ENCODE measurements at places on chromosomes 2 and 18.

GRCh38 chr2:231573096-231573495 lies 19.6 kb upstream of the TEX44 start:
- DNase-seq = no peak

GRCh38 chr18:62438402-62438801 lies 84.4 kb upstream of the ZCCHC2 start:
- DNase-seq = no peak

- no peak for DNase-seq
These were observed 20.9 kb upstream of the SLC35F5 start for GRCh38 chr2:113777371-113777770.

DNA sequence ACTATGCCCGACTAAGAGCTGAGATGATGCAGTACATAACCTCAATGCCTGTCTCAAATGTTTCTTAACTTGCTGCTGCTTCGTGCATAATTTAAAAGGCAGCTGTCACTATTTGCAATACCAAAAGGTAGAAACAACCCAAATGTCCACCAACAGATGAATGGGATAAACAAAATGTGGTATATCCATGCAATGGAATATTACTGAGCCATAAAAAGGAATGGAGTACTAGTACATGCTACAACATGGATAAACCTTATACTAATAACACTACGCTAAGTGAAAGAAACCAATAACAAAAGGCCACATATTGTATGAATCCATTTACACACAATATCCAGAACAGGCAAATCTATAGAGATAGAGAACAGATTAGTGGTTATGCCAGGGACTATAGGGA lies 13.0 kb upstream of the DGKD start:
- DNase-seq = no peak

GRCh38 chr2:228417956-228418355 lies 236.5 kb upstream of the SPHKAP start:
- no peak for DNase-seq

DNA sequence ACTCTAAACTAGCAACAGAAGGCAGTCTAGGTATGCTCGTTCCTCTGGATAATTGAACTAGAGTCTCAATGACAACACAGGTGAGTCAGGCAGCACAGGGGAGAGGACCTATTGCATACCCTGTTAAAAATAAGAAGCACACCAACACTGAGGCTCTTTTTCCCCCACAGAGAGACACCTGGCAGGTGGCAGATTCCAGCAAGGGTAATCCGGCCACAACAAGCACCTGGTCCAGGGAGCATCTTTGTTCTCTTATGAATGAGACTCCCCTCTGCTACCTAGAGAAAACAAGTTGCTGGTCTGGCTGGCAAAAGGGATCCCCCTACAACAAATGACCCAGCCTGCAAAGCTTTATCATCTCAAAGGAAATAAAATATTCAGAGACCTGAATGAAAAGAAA lies 508.9 kb upstream of the POU3F3 start:
- no peak for DNase-seq

- no peak for DNase-seq
These were observed 1.1 kb upstream of the CERS6 start for GRCh38 chr2:168454737-168455644.

GRCh38 chr2:197875763-197876162 lies 71.4 kb downstream of the PLCL1 start:
- DNase-seq = no peak

DNA sequence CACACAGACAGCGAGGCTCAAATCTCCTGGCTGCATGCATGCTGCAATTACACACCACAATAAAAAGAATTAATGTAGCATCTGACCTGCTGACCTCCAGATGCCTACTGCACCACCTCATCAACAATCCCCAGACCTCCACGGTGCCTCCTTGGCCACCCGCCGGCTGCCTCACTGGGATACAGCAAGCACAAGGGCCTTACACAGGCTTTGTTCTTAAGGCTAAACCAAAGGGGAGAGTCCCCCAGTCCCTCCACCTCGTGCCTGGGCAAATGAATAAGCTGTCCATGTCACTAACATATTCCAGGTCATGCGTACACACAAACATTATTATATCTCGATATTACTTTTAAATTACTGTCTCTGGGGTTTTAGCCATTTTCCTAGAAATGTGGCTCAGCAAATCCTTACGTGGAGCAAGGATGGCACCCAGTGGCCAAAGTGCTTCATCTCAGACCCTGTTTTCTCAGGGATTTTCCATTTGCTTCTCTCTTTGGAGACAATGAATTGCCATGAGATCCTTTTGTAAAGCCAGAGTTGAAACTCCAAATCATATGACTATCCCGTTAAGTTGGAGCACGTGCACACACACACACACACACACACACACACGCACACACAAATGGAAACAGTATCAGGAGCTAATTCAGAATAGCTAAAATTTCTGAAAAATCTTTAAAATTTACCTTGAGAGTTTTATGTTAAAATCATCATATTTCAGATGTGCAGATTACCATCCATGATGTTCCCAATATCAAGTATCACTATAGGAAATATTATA lies 313.8 kb downstream of the PDE11A start:
- DNase-seq = peak; percentile 44

- DNase-seq = peak; percentile 80
These were observed 1.4 kb downstream of the NOL4 start for GRCh38 chr18:34223164-34223892.

DNA sequence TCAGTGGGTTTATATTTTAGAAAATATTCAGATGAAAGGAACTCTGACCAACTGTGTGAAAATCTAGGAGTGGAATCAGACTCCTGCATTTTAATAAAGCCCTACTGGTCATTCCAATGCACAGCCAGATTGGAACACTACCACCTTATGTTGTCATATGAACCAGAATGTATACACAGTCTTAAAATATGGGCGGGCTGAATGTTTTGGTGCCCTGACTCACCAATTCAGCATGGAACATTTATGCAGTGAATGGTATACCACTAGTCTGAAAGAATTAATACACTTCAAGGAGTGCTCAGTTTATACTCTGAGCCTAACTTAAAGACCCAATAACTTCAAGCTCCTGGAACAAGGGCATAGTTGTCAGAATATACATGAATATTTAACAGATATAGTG lies 280.9 kb upstream of the TCF4 start:
- DNase-seq = no peak

DNA sequence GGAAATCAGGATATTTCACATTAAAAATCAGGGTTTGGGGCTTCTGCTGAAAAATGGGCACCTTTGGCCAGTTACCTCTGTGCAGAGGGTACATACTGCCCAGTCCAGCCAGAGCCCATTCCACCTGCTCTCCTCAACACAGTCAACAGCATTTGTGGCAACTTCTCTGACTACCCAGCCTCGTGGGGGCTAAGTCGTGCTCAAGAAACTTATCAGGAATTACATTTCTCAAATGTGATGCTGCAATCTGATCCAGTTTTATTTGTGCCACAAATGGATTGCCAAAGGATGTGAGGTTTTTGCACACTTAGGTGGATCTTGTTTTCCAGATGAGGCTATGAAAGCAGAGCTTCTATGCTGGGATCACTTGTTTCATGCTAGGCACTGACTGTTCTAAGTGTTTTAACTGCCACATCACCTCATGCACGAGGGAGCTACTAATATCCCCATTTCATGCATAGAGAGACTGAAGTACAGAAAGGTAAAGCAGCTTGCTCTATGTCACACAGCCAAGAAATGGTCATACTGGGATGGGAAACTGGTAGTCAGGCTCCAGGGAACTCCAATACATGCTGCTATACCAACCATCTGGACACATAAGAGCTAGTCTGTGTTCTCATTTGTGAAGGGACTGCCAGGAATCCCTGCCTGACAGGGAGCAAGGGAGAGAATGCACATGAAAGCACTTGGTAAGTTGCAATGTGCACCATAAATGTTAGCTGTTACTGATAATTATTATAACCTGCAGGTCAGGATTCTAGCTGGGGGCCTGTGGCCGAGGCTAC lies 89.0 kb upstream of the HK2 start:
- DNase-seq = no peak

DNA sequence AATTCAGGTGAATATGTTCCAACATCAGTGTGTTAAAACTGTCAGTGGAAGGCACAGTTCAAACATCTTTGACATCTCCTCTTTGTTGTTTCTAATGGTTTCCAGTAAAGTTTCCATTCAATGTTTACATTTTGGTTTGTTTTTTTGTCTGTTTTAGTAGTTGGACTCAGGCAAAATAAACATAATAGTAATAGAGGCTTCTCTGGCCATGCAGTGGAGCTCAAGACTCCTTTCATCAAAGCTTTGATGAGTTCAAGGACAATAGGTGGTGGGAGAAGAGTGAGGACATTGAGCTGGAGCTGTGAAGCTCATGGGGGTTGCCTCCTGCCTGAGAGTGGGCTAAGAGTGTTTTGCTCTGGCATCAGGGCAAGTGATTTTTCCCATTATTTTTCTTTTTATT lies 1853.7 kb upstream of the CELF4 start:
- DNase-seq = no peak

DNA sequence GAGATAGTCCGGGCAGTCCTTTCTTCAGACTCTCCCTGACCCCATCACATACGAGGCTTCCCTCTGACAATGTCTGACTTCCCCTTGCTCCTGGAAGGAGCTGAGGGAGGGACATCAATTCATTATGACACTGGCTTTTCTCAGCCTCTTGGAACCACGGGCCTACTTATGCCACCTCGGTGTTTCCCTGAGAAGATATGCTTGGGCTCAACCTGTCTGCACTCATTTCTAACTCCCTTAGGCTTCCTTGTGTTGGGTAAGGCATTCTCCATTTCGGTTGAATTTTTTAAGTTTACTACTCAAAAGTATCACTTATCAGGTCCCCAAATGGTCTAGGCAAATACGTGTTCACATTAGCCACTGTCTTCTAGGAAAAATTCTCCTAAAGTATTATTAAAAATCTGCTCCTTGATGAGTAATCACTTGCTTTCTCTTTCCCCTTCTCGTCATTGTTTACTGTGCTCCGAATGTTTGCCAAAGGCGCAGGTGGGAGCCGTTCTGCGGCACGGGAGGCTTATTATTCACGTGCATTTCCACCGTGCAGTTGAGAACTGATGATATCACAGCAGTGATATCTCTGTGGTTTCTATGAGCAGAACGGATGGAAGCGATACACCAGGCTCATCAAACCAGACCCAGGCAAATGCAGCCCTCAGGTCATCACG lies 33.1 kb downstream of the ARL4C start:
- DNase-seq = peak; percentile 87

DNA sequence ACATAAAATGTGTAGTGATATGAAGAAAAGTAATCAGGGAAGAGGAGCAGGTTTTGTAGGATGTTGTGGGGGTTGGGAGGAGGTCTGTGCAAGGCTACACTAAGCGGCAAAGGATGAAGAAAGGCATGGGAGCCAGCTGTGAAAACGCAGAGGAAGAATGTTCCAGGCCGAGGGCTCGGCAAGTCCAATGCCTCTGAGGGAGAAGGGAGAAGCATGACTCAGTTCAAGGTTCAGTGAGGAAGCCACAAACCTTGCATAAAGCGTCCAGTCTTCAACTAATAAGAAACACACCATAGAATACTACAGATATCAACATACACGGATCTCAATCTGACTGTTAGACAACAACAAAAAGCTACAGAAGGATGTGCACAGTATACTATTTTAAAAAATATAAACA lies 16.2 kb downstream of the EPB41L3 start:
- no peak for DNase-seq

DNA sequence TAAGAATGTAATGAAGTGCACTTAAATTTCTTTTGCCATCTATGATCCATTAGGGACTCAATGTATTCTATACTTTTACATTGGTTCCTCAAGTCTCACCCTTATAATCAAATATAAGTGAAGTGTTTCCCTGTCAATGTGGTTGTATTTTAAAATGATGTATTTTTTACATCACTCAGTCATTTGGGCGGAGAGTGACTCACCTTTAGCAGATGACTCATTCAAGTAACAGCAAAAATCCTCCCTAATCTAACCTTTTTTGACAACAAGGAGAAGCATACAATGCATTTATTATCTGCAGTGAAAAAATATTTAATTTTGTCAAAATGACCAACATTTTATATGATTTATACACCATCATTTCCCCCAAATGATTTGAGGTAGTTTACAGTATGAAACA lies 94.4 kb downstream of the FANCL start:
- no peak for DNase-seq

- no peak for DNase-seq
These were observed 30.2 kb downstream of the TRAPPC12 start for GRCh38 chr2:3409627-3410170.

GRCh38 chr2:240507060-240507777 lies 50.6 kb downstream of the ANKMY1 start:
- DNase-seq = no peak

- no peak for DNase-seq
These were observed 80.0 kb upstream of the ERBB4 start for GRCh38 chr2:212618636-212619035.

DNA sequence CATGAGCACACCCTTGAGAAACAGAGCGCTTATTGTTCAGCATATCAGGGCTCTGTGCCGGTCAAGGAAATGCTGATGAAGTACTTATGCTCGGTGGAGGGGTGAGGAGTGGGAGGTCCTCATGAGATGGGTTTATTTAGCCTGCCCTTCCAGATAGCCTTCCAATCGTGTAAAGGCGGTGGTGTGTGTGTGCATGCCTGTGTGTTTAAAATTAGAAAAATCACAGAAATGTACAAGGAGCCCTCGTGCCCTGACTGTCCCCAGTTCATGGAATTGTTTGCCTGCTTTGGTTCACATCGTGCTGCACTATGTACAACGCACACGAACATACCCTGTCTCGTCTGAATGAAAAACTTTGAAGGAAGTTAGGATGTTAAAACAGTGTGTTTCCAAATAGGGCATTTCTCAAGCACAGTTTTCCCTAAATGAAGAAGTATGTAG lies 158.6 kb downstream of the AQP4 start:
- no peak for DNase-seq

DNA sequence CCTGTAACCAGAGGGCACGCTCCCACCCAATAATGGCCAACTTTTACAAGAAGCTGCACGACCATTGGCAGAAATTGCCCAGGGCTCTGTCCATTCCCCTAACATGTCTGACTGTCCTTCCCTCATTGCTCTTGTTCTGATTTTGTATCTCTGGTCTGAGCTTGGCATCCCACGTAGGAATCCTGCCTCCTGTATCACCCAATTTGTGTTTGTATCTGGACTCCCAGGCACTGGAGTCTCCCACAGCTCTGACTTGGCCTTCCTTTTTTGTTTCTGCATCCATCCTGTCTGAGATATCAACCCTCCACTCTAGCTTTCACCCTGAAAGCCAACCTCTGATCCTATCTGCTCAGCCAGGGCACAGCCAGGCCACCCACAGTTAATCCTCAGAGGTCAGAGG lies 259.8 kb downstream of the FBXO15 start:
- DNase-seq = no peak

GRCh38 chr2:236943841-236944513 lies 141.7 kb upstream of the COPS8 start:
- no peak for DNase-seq

- DNase-seq = no peak
These were observed 115.3 kb downstream of the METTL8 start for GRCh38 chr2:171318463-171318934.

DNA sequence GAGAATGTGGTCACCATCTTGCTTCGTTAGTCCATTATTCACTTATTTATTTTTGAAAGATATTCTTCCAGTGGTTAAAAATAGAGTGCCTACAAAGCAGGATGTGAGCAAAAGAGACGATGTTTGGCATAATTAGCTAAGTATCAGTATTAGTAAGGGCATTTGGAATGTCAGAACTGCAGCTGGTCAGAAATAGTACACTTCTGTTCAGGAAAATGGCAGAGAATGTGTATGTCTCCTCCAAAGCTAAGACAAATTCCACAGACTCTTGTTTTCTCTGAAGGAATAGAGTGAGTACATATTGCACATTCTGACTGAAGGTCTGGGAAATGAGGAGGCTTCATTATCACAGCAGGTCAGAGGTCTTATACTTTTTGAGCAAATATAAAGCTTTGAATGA lies 209.0 kb downstream of the L3MBTL4 start:
- no peak for DNase-seq

- no peak for DNase-seq
These were observed 1.3 kb downstream of the MAPRE2 start for GRCh38 chr18:35042389-35043071.
